Kidney (tissue), 22 donors: ENCODE measurements at places on chromosomes 3 and 15. TPM values are rescaled to one million over a fixed set of nuclear protein-coding genes. Genes with fewer than 3 reads are reported as not detected.

Gene FHIT
- 20.2 TPM for total RNA-seq

Gene CLDN11
- 2.4 TPM for total RNA-seq

Gene MTMR10
- 70.4 TPM for total RNA-seq

Gene DNAH12
- 0.38 TPM for total RNA-seq

Gene CHCHD6
- total RNA-seq: 10.7 TPM

GRCh38 chr3:126671521-126671920 lies 16.6 kb upstream of the TXNRD3 start:
- no peak overlapping the region for H3K27ac ChIP-seq
- no peaks in the 10 kb centered on the region for H3K27me3 ChIP-seq
- DNase-seq: no peak
- no peak overlapping the region for H3K4me3 ChIP-seq
- H3K36me3 ChIP-seq: no peaks in the 10 kb centered on the region

DNA sequence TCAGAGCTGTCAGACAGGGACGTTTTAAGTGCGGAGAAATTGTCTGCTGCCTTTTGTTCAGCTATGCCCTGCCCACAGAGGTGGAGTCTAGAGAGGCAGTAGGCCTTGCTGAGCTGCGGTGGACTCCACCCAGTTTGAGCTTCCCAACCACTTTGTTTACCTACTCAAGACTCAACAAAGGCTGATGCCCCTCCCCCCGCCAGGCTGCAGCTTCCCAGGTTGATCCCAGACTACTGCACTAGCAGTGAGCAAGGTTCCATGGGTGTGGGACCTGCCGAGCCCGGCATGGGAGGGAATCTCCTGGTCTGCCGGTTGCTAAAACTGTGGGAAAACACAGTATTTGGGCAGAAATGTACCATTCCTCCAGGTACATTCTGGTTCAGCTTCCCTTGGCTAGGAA lies 282.1 kb downstream of the VGLL3 start:
- H3K27me3 ChIP-seq: no peaks in the 10 kb centered on the region
- H3K27ac ChIP-seq: no peak overlapping the region
- H3K4me1 ChIP-seq: no peaks in the 10 kb centered on the region
- no peak for DNase-seq

DNA sequence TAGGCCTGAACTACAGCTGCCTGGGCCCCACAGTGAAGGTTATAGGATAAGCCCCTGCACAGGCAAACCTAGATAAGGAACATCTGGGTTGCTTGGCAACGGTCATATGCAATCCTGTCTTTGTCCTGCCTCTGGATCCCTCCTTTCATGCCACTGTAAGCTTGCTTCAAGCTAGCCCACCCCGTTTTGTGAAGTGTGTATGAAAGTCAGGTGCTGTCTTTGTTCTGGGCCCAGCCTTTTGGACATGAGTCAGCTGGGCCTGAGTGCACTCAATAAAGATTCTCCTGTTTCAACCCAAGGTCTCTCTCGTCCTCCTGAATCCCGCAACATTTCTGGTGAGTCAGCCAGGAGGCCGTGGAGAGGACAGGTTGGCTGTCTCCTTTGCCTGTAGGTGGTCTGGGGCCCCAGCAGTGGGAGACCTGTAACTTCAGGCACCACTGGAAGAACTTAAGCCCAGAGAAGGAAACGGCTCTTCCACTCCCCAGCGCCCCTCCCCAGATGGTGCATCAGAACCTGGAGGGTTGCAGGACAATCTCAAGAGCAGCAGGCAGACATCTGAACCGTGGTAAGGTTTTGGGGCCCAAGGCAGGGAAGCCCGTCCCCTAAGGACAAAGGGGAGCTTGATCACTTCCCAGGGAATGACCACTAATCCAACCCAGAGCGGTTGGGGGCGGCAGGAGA lies 8.3 kb upstream of the SLC9C1 start:
- no peaks in the 10 kb centered on the region for H3K4me1 ChIP-seq
- no peak overlapping the region for H3K4me3 ChIP-seq
- H3K27me3 ChIP-seq: no peaks in the 10 kb centered on the region
- DNase-seq: no peak
- no peak overlapping the region for H3K27ac ChIP-seq
